GM23338 (cell line): ENCODE measurements at places on chromosomes 2 and 18.

GRCh38 chr2:155546721-155547555 lies 785.6 kb downstream of the NR4A2 start:
- no peak for DNase-seq

DNA sequence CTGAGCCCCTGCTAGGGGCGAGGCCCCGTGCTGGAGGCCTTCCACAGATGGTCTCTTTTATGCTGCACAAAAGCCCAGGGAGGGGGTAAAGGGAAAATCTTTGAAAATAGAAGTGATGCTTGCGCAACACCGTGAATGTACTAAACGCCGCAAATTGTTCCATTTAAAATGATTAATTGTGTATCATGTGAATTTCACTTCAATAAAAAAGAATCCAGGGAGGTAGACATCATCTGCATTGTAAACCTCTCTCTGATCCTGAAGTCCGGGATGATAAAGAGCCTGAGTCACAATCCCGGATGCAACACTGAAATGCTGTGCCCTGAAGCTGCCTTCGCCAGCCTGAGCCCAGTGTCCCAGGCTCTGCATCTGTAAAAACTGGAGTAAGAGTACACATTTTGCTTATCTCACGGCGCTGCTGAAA lies 107.7 kb upstream of the PPP1CB start:
- no peak for DNase-seq

DNA sequence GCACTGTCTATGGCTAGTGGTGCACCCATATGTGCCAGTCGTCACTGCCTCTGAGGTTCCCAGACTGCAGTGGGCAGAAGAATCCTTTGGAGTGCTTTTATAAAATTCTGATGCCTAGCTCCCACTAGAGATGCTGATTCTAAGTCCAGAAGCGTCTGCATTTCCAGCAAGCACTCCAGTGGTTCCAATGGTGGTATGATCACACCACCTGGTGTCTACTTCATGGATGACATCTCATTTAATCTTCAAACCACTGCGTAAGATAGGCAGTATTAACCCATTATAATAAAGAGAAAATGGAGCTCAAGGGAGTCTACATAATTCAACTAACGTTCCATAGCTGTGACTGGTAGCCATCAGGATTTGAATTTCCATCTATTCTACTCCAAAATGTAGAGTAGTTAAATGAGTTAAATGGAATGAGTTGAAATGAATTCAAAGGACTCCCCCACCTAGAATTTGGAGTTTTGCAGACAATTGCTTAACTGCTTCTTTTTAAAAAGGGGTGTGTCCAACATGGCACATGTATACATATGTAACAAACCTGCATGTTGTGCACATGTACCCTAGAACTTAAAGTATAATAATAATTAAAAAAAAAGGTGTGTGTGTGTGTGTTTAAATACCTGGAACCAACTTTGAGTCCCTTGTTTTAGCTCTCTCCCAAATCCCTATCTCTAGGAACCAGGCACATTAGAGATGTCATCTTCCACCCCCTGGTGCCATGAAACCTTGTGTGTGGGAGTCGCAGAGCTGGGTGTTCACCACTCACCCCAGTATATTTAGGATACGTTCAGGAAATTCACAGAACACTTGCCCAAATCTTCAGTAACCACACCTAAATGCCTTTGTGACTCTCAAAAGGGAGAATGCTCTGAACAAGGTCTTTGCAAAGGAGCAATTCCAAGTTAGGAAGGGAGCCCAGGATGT lies 14.1 kb downstream of the LAMA3 start:
- DNase-seq = peak; percentile 63

- no peak for DNase-seq
These were observed 87.0 kb upstream of the KCNH7 start for GRCh38 chr2:162925595-162925994.

GRCh38 chr18:62140259-62140658 lies 46.6 kb downstream of the PIGN start:
- no peak for DNase-seq

DNA sequence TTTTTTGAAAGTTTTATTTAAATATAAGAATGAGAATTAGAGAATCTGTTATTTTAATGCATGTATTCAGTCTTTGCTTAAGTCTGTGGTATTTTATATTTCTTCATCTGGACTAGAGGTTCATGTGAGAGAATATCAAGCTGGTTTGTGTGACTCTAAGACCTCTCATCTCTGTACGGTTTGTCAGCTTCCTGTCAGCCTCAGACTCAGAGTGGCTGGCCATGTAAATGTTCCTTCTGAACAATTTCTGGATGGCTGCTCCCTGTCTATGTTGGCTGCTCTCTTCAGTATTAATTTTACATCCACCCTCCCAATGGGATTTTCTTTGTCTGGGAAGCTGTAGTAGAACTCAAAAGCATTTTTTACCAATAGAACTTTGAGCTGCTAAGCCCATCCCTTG lies 225.3 kb upstream of the THUMPD2 start:
- DNase-seq = no peak

DNA sequence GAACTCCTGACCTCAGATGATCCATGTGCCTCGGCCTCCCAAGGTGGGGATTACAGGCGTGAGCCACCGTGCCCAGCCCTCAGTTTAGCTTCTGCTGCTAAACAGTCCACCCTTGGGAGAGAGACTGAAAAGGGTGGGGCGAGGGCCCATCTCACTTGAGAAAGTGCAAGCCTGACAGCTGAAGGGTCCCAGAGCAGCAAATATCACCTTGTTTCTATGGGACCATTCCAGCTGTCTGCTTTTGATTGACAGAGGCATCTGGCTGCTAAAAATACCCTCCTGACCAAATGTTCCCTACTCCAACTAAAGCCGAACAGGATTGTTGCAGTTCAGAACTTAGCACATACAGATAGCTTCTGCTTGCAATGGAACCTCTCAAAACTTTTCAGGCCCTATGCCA lies 436 bp upstream of the SMYD1 start:
- no peak for DNase-seq

DNA sequence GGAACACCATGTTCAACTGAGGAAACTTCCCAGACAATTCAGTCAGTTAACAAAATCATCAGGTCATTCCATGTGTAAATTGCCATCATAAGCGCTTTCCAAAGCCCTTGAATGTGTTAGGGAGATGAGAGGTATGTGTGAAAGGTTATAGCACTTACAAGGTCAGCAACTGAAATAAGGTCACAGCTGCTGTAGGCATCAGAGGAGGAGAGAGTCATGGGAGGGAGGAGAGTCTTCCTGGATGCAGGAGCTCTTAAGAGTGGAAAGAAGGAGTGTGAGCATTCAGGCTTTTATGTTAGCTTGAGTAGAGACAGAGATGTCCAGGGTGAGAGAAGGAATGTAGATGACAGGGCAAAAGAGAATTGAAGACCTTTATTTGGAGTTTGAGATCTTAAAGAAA lies 67.0 kb downstream of the CAB39 start:
- no peak for DNase-seq
